ENCODE measurements at places on chromosomes 16 and 17. TPM values are rescaled to one million over a fixed set of nuclear protein-coding genes. Genes with fewer than 3 reads are reported as not detected.
A peak's percentile ranks its signal among the peaks of the same experiment; 100 is the strongest.

Gene ELMO3
- polyA plus RNA-seq = 7.4 TPM

GRCh38 chr16:72846594-72846993, 201.3 kb downstream of the ZFHX3 start:
- DNase-seq = no peak

DNA sequence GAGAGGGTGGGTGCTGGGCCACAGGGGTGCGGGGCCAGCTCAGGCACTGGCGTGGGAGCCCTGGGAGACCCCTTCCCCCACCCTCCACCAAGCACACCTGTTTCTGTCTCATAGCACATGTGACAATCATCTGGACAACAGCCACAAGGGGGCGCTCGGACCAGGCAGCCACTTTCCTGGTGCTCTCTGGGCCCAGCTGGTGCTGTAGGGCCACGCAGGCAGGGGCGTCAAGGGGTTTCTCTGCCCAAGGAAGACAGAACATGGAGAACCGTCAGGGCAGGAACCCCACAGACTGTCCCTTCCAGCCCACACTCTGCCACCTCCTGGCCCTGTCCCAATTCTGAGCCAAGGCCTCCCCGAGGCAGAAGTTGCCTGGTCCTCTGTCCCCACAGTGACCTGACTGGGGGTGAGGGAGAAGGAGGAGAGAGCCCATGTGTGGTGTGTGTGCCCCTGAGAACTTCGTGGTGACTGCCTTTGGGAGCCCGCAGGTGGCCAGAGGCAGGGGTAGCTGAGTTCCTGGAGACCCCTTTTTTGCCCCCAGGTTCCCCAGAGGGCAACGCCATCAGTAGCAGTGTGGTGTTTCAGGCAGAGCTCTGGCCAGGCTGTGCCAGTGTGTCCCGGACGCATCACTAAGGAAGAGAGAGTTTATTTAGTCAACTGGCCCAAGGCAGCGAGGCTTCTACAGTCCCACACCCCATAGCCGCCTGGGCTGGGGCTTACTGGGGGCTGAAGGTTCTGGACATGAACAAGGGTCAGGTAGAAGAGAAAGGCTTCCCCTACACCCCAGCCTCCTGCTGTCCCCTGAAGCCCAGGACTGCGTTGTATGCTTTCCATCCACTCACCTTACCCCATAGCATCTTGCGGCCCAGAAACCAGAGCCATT, 3.1 kb upstream of the SETD6 start:
- DNase-seq = peak; percentile 83

- DNase-seq = no peak
Measured at GRCh38 chr16:27995378-27995777, 68.1 kb downstream of the GSG1L start.

DNA sequence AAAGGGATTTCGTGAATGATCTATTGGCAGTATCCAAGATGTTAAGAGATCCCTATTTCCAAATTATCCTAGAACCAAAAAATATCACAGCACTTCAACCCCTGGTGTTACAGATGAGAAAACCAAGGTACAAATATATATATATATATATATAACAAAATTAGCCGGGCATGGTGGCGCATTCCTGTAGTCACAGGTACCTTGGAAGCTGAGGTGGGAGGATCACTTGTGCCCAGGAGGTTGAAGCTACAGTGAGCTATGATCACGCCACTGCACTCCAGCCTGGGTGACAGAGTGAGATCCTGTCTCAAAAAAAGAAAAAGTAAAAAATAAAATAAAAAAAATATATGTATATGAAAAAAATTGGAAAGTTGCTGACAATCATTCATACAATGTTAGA, 637 bp upstream of the CLN3 start:
- DNase-seq = no peak

Gene NACA2
- polyA plus RNA-seq = 0.20 TPM

GRCh38 chr17:34703533-34703932, 124.2 kb downstream of the TMEM132E start:
- DNase-seq = no peak

GRCh38 chr16:89615596-89616090, 2.2 kb downstream of the DPEP1 start:
- no peak for DNase-seq

Gene PHOSPHO1
- 0.72 TPM for polyA plus RNA-seq

- DNase-seq = no peak
Measured at GRCh38 chr17:45906927-45907622, 12.7 kb downstream of the MAPT start.

Gene GPRC5C
- polyA plus RNA-seq = 59.4 TPM

Gene HOXB7
- polyA plus RNA-seq = 22.4 TPM

- DNase-seq = no peak
Measured at GRCh38 chr17:79188048-79188447, 113.4 kb downstream of the ENGASE start.

DNA sequence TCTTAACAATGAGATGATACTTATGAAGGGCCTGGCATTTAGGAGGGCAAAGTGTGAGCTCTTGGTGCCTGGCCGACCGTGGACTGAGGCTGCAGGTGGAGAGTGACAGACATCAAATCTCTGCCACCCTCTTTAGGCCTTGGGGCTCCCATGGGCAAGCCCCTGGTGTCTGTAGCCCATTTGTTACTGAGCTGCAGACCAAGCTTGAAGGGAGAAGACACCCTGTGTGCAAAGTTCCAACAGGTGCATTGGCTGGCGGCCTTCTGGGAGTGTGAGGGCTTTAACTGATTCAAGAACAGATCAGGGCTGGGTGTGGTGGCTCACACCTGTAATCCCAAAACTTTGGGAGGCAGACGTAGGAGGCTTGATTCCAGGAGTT, 789 bp upstream of the CTRL start:
- no peak for DNase-seq

- DNase-seq = no peak
Measured at GRCh38 chr16:51540259-51540658, 389.2 kb upstream of the SALL1 start.

Gene KRT40
- polyA plus RNA-seq = not detected

- DNase-seq = peak; percentile 88
Measured at GRCh38 chr16:65745-66144, 6.7 kb downstream of the RHBDF1 start.

DNA sequence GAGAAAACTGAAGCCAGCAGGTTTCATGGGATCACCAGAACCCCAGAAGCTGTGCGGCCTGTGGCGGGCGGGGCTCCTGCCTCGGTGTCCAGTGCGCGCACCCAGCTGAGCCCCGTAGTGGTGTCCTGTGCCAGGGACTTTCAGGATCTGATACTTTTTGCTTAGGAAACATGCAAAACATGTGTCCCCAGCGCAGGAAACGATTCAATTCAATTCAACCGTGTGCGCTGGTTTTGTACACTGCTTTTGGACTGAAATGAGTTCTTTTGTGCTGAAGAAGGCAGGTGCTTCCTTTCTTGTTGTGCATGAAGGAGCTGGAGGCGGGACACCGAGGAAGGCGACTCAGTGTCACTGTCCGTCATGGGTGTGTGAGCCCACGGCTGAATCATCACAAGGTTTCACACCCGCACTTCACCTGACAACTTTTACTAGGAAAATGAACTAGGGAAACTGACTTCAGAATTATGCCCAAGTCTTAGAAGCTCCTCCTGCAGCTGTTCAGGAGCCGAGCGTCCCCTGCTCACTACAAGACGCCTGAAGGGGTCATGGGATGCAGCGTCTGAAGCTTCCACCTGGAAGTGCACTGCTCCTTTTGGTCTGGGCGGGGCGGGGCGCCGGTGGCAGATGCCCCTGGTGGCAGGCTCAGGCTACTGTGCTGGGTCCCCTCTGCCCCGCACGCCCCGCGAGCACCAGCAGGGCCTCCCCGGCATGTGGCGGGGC, 31.4 kb upstream of the ZNF750 start:
- DNase-seq = peak; percentile 71

Gene BCL6B
- 0.63 TPM for polyA plus RNA-seq

Gene CDH15
- 0.08 TPM for polyA plus RNA-seq

- no peak for DNase-seq
Measured at GRCh38 chr16:20051611-20052010, 22.1 kb downstream of the GPR139 start.

- DNase-seq = no peak
Measured at GRCh38 chr16:87351320-87351698, 32.3 kb downstream of the FBXO31 start.

DNA sequence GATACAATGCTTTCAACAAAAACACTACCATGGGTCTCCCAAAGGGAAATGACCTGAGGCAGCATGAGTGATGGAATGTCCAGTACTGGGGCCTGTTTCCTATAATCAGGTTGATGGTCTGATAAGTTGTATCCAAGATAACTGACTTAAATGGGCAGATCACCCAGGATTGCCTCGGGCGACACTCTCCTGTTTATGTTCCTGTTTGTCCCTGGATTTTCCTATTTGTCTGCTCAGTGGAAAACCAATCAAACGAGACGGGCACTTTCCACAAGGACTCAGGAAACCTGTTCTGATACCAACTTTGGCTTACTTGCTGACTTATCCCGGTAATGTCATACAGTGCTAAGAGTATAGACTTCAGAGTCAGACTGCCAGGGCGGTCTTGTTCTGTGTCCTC, 27.4 kb downstream of the USP43 start:
- no peak for DNase-seq

DNA sequence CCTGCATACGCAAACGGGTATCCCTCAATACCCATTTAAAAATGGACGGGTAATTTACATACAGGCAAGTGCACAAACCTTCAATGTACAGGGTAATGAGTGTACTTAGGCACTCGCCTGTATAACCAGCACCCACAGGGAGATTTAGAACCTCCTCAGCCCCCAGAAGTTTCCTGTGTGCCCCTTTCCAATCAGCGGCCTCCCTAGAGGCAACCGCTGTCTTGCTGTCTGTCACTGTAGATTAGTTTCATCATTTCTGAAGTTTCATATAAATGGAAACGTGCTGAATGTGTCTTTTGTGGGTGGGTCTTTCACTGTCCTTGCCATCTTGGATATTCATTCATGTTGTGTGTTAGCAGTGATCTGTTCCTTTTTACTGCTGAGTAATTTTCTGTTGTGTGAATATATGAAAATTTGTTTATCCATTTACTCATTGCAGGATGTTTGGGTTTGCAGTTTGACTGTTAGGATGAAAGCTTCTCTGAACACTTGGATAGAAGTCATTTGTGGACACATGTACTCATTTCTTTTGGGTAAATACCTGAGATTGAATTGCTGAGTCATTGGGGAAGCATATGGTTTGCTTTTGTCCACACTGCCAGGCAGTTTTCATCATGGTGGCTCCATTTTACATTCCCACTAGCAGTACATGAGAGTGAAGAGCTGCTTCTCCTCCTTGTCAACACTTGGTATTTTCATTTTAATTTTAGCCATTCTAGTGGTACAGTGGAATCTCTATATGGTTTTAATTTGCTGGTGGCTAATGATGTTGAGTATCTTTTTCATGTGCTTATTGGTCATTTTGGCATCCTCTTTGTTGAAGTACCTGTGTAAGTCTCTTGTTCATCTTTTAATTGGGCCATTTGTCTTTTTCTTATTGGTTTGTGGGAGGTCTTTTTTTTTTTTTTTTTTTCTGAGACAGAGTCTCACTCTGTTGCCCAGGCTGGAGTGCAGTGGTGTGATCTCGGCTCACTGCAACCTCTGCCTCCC, 2.1 kb upstream of the ADCY7 start:
- DNase-seq = no peak

Gene KRT36
- polyA plus RNA-seq = not detected

GRCh38 chr17:27240086-27240801, 53.7 kb upstream of the WSB1 start:
- no peak for DNase-seq

- no peak for DNase-seq
Measured at GRCh38 chr17:69581061-69581961, 166.8 kb downstream of the MAP2K6 start.

DNA sequence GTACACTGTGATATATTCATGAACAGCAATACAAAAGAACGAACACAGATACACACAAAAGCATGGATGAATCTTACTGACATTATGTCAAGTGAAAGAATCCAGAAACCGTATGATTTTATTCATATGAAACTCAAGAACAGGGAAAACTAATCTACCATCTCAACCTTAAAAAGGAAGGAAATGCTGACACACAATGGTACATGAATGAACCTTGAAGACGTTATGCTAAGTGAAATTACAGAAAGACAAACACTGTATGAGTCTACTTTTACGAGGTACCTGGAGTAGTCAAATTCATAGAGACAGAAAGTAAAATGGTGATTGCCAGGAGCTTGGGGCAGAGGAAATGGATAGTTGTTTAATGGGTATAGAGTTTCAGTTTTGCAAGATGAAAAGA, 8.7 kb upstream of the PRKCB start:
- no peak for DNase-seq

Gene AURKB
- not detected for polyA plus RNA-seq

Gene RCVRN
- not detected for polyA plus RNA-seq

DNA sequence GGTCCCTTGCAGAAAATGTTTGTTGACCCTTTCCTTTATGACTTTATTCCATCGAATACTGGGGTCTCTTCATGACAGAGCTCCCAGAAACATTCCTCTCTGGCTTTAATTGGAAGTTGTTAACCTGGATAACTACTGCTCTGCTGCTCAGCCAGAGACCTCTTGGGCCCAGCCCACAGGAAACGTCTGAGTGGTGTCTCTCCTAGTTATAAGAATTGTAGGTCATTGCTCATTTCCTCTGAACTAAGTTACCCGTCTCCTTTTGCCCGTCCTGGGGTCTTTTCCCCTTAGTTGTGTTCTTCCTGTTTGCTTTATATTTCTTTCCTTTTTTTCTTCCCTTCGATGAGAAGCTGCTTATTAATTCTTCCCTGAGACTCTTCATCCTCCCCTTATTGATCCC, 9.0 kb downstream of the MAP2K6 start:
- no peak for DNase-seq

Gene DNAI2
- polyA plus RNA-seq = not detected

Gene CD300LG
- polyA plus RNA-seq = 0.13 TPM

GRCh38 chr17:17313350-17313991, 10.3 kb downstream of the NT5M start:
- DNase-seq = no peak

Gene KRTAP4-6
- not detected for polyA plus RNA-seq

Gene CYGB
- polyA plus RNA-seq = 2.1 TPM

GRCh38 chr17:58686980-58687379, 4.9 kb downstream of the TEX14 start:
- DNase-seq = no peak

GRCh38 chr16:50444526-50444925, 75.7 kb upstream of the BRD7 start:
- no peak for DNase-seq

Gene CD300H
- polyA plus RNA-seq = not detected

DNA sequence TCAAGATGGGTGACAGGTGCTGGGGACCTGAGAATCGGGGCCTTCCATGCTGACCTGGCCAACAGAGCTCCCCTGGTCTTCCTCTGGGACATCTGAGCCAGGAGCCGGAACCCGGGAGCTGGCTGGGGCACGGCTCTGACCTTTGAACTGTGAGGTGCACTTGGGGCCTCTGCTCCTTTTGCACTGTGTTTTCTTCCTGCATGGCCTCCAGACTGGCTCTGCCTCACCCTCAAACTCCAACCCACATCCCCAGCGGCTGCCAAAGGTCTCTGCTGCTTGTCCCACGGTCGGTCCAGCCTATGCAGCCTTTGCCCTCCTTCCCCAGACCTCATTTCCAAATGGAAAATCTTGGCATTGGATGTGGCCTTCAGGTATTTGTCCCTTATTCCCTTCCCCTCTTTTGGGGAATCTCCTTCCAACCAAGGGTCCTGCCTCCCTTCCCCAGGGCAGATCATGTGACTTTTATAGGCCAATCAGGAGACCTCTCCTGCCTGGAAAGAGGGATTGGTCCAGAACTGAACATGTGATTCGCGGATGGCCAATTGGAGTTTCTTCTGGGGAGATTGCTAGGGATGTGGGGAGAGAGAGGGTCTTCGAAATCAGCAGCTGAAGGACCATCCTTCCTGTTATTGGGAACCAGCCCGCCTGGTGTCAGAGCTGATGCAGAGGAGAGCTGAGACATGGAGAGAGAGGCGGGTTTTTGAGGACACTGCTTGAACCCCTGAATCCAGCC, 117.9 kb downstream of the CYLD start:
- DNase-seq = no peak

GRCh38 chr17:77419547-77420094, 278.9 kb downstream of the SEC14L1 start:
- no peak for DNase-seq
